Ecto neural progenitor cell (in vitro differentiated cells): ENCODE measurements at places on chromosomes 16 and 17.

DNA sequence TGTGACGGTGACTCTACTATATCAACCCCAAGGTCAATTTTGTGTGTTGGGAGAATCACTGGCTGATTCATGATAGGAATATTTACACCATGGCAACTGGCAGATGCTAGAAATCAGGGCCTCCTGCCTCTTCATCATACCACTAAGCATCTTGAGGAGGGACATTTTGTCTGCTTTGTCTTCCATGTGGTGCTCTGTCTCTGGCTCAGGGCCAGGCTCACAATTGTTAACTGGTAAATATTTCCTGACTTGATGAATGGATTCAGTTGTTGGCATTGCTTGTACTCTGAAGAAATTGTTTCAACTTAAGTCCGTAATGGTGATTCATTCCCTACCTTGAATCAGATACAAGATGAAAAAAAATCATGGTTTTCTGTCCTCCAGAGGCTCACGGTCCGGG, 292.7 kb downstream of the HAPSTR1 start:
- DNase-seq = no peak

GRCh38 chr17:79095345-79096055, 20.9 kb downstream of the ENGASE start:
- DNase-seq = no peak

- DNase-seq = no peak
Observed at GRCh38 chr17:35030780-35031179, 32.7 kb downstream of the RFFL start.

DNA sequence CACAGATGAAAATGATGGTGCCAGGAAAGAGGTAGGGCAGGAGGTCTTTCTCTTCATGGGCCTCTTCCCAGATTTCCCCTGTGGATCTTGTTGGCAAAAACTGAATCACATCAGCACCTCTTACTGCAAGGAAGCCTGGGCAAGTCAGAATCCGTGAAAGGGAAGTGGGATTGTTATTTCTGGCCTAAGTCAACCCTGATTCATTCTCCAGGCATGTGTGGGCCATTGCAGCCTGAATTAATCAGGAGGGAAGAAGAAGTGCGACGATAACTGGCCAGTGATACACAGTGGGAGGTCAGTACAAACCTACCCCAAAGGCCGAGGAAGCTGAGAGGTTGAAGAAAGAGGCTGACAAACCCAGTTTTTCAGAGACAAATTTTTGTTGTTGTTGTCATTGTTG, 17.9 kb upstream of the NSMCE1 start:
- no peak for DNase-seq

DNA sequence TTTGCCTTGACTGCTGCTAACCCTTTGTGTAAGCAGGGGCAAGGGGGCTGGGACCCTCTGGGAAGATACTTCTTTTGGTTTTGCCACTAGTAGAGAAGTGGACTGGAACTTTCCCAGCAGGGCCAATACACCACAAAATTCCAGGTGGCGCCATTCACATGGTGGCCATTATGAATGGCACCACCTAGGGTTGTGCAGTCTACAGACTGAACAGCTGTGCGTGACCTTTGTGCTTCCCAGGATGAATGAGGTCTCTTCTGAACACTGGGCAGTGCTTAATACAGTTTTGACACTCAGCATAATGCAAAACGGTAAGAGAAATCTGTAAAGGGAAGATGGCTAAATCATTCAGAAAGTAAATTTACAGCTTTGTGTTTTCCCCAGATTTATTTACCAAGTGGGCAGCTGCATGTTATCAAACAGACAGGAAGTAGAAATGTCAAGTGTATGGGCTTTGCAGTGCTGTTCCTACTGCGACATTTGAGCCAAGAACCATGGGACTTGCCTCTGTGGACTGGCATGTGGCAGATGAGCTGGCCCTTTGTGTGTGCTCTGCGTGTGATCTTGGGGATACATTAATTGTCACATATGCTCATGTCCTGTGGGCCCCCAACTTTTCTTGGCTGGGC, 9.2 kb downstream of the SYT17 start:
- DNase-seq = no peak

- no peak for DNase-seq
Observed at GRCh38 chr16:8718851-8719680, 44.6 kb downstream of the ABAT start.

GRCh38 chr16:1640261-1640941, 28.2 kb downstream of the CRAMP1 start:
- no peak for DNase-seq

DNA sequence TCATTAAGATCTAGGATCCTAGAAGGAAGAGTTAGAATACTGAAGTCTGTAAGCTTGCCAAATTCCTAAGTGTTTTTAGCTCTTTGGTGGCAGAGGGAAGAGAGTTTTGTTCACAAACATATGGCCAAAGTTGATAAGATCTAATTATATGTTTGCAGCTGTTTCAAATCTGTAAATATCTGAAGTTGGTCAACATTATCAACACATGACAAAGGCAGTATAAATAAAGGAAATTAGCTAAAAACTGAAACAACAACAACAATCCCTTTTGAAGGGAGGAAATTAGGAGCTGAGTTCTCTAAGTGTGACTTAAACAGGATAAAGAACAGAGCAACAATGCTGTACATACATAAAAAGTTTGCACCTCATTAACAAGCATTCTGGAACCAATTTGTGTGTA, 208.7 kb downstream of the KCNJ2 start:
- DNase-seq = no peak

DNA sequence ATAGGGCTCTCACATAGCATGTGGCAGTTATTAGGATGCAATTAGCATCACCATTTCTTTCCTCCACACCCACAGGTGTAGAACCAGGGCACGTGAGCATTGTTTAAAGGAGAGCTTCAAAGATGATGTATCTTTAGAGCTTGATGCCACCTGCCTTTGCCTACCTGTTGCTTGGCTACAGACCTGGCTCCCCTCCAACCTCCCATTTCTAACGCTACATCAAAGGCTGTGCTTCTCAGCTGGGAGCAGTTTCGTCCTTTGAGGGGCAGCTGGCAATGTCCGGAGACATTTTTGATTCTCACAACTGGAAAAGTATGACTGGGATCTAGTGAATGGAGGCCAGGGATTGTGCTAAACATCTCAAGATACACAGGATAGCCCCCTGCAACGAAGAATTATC, 78.5 kb upstream of the CLEC3A start:
- DNase-seq = no peak

DNA sequence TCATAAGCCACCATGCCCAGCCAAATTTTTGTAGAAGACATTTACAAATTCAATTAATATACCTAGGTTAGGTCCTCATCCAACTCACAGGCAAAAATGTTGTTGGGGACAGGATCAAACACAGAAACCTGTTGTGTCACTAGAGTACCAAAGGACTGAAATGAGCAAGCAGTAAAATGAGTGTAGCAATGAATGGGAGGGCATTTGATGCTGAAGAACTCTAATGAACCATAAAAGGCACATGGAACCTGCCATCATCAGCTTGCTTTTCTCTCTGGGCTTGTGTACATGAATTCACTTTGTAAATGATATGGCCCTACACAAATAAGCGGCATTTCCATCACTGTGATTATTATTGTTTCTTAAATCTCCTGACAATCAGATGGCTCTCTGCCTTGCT, 17.8 kb downstream of the USP31 start:
- no peak for DNase-seq

- no peak for DNase-seq
Observed at GRCh38 chr17:67414559-67414958, 37.5 kb downstream of the PITPNC1 start.

- DNase-seq = no peak
Observed at GRCh38 chr16:87845807-87846619, 23.3 kb downstream of the SLC7A5 start.

DNA sequence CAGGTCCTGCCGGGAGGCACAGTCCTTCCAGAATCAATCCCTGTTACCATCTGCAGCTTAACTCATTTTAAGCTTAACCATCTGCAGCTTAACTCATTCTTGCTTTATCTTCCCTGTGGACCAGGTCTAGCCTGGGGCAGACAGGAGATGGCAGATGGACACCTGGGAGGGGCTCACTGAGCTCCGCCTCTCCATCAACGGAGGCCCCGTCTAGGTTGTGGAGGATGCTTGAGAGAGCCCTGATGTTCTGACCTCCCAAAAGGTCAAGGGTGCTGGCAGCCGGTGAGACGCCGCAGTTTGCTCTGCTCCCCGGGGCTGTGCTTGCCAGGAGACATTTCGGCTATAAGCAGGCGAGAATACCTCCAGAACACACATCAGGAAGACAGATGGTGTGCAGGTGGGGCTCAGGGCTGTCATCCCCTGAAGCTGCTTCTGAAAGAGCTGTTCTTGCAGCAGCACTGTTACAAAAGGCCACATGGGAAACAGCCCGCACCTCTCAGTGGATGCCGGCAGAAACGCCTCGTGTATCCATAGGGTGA, 41.3 kb downstream of the BAIAP2 start:
- DNase-seq = no peak

DNA sequence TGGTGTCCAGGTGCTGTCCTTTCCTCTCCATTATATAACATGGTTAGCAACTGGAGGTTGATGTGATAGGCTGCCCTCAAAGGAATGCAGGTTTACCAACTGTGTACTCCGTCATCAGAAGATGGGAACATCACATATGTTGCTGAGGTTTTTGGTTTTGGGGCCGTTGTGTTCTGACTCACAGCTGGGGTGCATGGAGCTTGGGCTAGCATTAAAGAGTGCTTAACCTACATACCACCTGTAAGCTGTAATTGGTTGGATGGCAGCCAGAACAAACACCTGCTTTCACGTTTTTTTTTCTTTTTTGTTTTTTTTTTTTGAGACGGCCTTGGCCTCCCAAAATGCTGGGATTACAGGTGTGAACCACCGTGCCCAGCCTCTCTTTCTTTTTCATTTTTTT, 20.9 kb downstream of the TMEM11 start:
- DNase-seq = no peak

GRCh38 chr16:2374644-2375043, 34.1 kb upstream of the ABCA3 start:
- no peak for DNase-seq

- DNase-seq = no peak
Observed at GRCh38 chr17:28811651-28812090, 30.9 kb downstream of the FAM222B start.

GRCh38 chr16:83298541-83298940, 509.2 kb upstream of the HSBP1 start:
- no peak for DNase-seq

DNA sequence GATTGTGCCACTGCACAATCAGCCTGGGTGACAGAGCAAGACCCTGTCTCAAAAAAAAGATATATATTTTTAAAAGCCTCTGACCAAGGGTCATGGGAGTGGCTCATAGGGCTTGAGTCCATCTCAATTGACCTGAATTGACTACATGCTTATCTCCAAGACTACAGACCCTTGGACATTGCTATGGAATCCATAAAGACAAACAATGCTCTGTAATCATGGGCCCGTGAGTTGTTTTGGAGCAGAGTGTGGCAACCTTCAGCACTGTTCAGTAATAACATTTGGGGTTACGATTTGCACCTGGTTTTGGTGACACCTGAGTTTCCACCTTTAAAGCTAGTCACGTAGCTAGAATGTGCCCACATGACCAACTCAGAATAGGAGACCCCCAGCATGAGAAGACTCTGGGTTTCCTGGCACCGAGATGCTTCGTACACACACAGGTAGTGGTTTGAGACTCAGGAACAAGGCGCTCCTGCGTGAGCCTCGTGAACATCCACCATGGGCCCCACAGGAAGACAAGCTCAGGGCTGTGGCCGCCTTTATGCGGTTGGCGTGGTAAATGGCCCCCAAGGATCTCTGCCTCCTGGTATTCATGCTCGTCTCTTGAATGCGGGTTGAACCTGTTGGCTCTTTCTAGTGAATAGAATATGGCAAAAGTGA, 66.6 kb upstream of the RPH3AL start:
- DNase-seq = no peak

- DNase-seq = no peak
Observed at GRCh38 chr16:58999762-59000161, 265.6 kb upstream of the GOT2 start.

DNA sequence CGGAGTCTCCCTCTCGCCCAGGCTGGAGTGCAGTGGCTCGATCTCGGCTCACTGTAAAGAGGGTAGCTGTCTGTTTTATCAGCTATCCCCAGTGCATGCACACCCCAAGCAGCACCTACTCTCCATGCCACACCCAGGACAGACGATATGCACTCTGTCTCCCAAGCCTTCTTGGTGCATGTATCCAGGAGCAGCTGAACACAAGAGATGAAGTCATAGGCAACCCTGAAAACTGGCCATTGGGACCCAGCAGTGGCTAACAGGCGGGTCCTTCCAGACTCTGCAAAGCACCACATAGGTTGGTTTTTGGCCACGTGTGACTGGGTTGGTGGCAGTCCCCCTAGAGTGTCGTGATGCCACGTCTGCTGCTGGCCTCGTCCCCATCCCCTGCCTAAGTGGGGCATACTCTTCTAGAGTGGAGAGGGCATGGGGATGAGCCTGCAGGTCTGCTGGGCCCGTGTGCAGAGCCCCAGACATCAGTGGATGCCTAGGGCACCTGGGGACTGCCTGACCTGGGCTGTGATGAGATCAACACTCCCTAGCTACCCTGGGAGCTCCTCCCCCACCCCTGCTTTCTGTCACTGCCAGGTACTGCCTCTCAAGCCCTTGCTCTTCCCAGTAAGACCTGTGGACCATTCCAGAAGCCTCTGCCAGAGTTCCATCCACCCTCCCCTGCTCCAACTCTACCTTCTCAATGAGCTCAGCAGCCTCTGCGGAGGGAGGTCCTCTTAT, 9.3 kb downstream of the PDE6G start:
- DNase-seq = no peak

DNA sequence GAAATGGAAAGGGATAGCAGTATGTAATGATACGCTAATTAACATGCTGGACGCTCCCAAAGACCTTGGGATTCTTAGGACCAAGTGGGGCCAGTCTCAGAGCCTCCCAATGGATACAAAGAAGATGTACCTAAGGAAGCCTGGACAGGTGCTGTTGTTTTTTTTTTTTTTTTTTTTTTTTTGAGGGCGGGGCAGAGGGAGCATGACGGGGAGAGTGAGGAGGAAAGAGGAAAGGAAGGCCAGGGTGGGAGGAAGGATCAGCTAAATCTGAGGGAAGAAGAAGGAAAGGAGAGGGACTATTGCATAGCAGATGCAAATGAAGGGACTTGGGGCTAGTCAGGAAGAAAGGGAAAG, 2.5 kb downstream of the VAMP2 start:
- DNase-seq = no peak

- DNase-seq = no peak
Observed at GRCh38 chr16:66735891-66736290, 15.5 kb downstream of the DYNC1LI2 start.

GRCh38 chr17:39702901-39703893, 3.3 kb downstream of the ERBB2 start:
- no peak for DNase-seq

- no peak for DNase-seq
Observed at GRCh38 chr16:87671221-87671620, 68.9 kb downstream of the JPH3 start.

- DNase-seq = no peak
Observed at GRCh38 chr16:31149894-31150890, at the start of gene PRSS36. Gene PRSS36 (minus strand): TSS chr16:31150066. CDS start chr16:31150035, 31 bp downstream.

GRCh38 chr17:50045154-50045553, 10.8 kb upstream of the ITGA3 start:
- DNase-seq = no peak

- DNase-seq = no peak
Observed at GRCh38 chr17:42608305-42609181, 631 bp downstream of the RETREG3 start.

- no peak for DNase-seq
Observed at GRCh38 chr17:12726131-12726530, 60.4 kb downstream of the MYOCD start.

GRCh38 chr17:79803997-79804855, 7.3 kb upstream of the CBX8 start:
- DNase-seq = peak; percentile 78

- DNase-seq = no peak
Observed at GRCh38 chr17:74699236-74699635, 13.5 kb downstream of the CD300LF start.
